Activated T-helper 1 cell treated with anti-CD3 and anti-CD28 coated beads, Interleukin-12 subunit alpha, Interleukin-12 subunit beta, Interleukin-2, Interleukin-4 antibody, amounts not matched to agents 30 ng/mL and 10 ng/mL and 1 ng/mL, durations not matched to agents 14 hours and 24 hours and 36 hours (primary cell): ENCODE measurements at places on chromosomes 2 and 18. TPM values are rescaled to one million over a fixed set of nuclear protein-coding genes. Genes with fewer than 3 reads are reported as not detected.

- DNase-seq, result no peak
- H3K4me1 ChIP-seq, result no peaks in the 10 kb centered on the region
- peaks cover 3% of the 10 kb centered on the region for H3K27me3 ChIP-seq
- H3K36me3 ChIP-seq, result no peaks in the 10 kb centered on the region
- no peak overlapping the region for H3K27ac ChIP-seq
- no peak overlapping the region for H3K4me3 ChIP-seq
Observed at GRCh38 chr2:240247868-240248720, 107.6 kb upstream of the OTOS start.

DNA sequence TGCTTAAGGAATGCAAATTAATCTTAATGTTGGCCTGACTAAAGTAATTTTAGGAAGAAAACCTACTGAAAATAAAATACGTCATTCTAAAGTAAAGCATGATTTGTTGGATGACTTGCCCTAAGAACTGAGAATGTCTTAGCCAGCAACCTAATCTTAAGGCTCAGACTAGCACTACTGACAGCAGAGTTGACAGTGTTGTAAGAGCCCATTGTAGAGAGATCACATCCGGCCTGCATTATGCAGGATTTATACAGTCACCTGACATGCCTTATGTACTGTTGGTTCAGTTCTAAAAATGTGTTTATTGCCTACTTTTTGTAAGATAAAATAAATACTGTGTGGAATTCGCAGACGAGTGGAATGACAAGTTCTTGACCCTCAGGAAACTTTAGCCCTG lies 82.3 kb downstream of the TMEM185B start:
- no peaks in the 10 kb centered on the region for H3K4me1 ChIP-seq
- H3K27ac ChIP-seq, result no peak overlapping the region

- no peak overlapping the region for H3K27ac ChIP-seq
- DNase-seq, result no peak
- H3K36me3 ChIP-seq, result no peaks in the 10 kb centered on the region
- H3K4me3 ChIP-seq, result no peak overlapping the region
- H3K27me3 ChIP-seq, result no peaks in the 10 kb centered on the region
Observed at GRCh38 chr2:6254441-6254840, 562.3 kb downstream of the SOX11 start.

DNA sequence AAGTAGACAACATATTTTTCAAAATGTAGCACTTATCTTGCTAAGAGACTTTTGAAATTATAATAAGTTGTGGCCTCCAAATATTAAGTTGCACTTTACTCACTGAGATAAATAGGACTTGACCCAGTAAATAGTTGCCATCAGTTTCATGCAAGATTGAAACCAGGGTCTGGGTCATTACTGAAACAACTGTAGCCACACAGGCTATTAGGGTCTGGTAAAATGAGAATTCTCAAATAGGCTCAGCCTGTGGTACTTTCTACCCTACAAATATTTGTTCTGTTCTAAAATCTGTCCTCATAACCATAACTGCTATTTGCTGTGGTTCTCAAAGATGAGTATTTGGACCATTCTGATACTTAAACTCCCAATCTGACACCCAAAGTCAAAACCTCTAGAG lies 115.4 kb upstream of the STK17B start:
- no peak overlapping the region for H3K4me3 ChIP-seq
- peaks cover 56% of the 10 kb centered on the region for H3K4me1 ChIP-seq
- H3K27me3 ChIP-seq, result peaks cover 2% of the 10 kb centered on the region

DNA sequence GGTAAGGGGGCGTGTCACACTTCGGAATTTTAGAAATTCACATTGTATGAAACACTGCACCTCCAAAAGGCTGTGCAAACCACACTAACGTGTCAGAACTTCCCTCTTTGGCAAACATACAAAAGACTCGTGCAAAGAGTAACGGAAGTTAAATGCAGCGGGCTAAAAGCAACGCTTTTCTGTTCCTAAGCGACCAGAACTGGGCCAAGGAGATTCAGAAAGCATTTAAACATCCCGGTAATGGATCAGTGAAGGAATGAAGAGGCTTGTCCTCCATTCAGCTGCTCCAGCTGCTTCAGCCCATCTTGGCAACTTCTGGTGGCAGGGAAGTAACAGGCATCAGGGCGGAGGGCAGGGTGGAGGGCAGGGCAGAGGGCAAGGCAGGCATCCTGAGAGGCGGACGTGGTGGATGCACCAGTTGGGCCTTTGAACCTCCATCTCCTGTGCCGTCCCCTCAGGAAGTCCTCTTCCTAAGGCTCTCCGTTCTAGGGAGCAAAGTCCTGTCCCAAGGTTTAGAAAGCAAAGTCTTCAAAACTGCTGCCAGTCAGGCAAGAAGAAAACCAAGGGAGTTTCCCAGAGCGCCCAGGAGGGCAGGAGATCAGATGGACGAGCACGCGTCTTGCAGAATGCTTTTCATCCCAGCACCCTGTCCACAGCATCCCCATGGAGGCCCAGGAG lies 230.7 kb downstream of the ZNF516 start:
- H3K4me1 ChIP-seq, result no peaks in the 10 kb centered on the region
- H3K4me3 ChIP-seq, result no peak overlapping the region
- no peaks in the 10 kb centered on the region for H3K36me3 ChIP-seq
- no peak overlapping the region for H3K27ac ChIP-seq

DNA sequence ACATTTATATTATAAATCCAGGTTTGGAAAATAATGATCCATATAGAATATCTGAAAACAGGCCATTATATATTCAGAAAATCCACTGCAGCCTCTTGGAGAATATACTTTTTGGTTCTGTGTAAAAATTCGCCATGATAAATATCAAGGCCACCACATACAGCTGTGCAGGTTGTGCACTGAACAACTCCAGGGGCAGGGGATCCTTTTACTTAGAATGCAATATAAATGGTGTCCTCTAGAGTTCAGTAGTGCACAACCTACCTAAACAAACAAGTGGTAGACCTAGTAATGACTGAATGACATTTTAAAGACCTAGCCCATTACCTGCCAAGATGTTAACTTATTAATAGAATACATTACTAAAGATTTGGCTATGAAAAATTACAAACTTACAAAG lies 22.4 kb downstream of the MOGAT1 start:
- no peak overlapping the region for H3K4me3 ChIP-seq
- no peak for DNase-seq
- no peaks in the 10 kb centered on the region for H3K36me3 ChIP-seq
- H3K27me3 ChIP-seq, result peaks cover 23% of the 10 kb centered on the region
- H3K27ac ChIP-seq, result no peak overlapping the region
- peaks cover 5% of the 10 kb centered on the region for H3K4me1 ChIP-seq

- H3K4me1 ChIP-seq, result no peaks in the 10 kb centered on the region
- no peak overlapping the region for H3K27ac ChIP-seq
- H3K27me3 ChIP-seq, result no peaks in the 10 kb centered on the region
- H3K4me3 ChIP-seq, result no peak overlapping the region
- DNase-seq, result no peak
Observed at GRCh38 chr2:163877316-163877715, 141.5 kb upstream of the FIGN start.

- no peaks in the 10 kb centered on the region for H3K36me3 ChIP-seq
- peaks cover 15% of the 10 kb centered on the region for H3K4me1 ChIP-seq
- DNase-seq, result no peak
- H3K27me3 ChIP-seq, result peaks cover 7% of the 10 kb centered on the region
Observed at GRCh38 chr18:42112657-42113420, 157.8 kb downstream of the PIK3C3 start.

DNA sequence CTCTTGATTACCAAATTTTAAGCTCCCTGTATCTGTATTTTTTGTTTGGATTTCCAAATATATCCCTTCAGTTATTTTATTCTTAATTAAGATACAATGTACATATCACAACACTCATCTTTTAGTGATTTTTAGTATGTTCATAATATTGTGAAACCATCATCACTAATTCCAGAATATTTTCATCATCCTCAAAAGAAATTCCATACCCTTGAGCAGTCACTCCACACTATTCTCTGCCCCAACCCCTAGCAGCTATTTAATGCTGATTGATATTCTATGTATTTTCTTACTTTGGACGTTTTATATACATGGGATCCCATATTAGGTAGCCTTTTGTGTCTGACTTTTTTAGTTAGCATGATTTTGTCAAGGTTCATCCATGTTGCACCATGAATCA lies 127.4 kb upstream of the SLC8A1 start:
- no peak overlapping the region for H3K4me3 ChIP-seq
- no peaks in the 10 kb centered on the region for H3K36me3 ChIP-seq
- no peak for DNase-seq
- no peak overlapping the region for H3K27ac ChIP-seq

DNA sequence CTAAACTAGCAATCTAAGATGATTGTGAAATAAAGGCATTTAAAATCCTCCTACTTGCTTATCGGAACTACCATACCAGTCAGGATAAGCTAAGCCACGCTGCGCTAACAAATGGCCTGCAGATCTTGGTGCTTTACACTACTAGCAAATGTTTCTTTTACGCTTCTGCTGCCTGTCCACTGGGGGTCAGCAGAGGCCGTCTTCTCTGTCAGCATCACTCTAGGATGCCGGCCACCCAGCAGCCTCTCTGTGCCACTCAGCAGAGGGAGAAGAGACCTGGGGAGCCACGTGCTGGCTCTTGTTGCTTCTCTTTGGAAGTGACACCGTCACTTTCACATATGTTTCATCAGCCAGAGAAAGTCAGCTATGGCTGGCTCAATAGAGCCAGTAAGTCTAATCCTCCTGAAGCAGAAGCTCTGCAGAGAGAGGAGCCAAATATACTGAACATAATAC lies 36.6 kb downstream of the COPS8 start:
- no peaks in the 10 kb centered on the region for H3K4me1 ChIP-seq
- H3K4me3 ChIP-seq, result no peak overlapping the region
- H3K27me3 ChIP-seq, result peaks cover 4% of the 10 kb centered on the region

DNA sequence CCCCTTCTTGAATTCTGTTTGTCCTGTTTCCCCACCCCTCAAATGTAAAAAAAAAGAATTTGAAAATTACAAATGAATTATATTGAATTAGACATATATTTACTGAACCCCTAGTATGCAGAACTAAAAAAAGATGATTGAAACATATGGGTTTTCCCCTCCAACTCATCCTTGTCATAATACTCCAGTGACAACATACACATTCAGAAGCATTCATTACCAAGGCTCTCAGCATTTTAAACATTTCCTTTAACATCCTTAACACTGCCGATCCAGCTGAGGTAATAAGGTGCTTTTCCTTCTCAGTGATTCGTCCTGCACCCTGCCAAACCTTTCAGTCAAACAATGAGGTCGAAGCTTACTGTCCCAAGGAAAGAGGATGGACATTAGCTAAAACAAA lies 53.1 kb upstream of the DTNB start:
- H3K4me1 ChIP-seq, result no peaks in the 10 kb centered on the region
- no peak overlapping the region for H3K4me3 ChIP-seq
- DNase-seq, result no peak
- H3K27ac ChIP-seq, result no peak overlapping the region
- H3K27me3 ChIP-seq, result peaks cover 2% of the 10 kb centered on the region
- H3K36me3 ChIP-seq, result no peaks in the 10 kb centered on the region

DNA sequence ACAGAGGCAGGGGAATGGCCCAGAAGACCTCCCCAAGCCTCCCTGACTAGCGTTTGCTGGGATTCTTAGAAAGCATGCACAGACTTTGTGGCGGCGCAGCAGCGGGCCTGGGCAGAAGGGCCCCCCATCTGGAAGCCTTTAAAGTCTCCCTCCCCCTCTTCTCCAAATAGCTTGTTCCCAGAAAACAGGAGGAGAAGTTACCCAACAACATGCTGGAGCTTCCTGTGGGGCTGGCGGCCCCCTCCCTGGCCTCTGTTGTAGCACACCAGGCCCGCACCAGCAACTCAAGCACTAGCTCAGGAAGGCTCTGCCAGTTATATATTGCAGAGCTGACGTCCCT lies 334.8 kb downstream of the DYSF start:
- no peaks in the 10 kb centered on the region for H3K36me3 ChIP-seq
- DNase-seq, result no peak
- no peaks in the 10 kb centered on the region for H3K4me1 ChIP-seq
- H3K27ac ChIP-seq, result no peak overlapping the region

GRCh38 chr2:206435742-206436141 lies 7.6 kb upstream of the ADAM23 start:
- no peak overlapping the region for H3K4me3 ChIP-seq
- no peak overlapping the region for H3K27ac ChIP-seq
- DNase-seq, result no peak
- no peaks in the 10 kb centered on the region for H3K36me3 ChIP-seq
- no peaks in the 10 kb centered on the region for H3K4me1 ChIP-seq

DNA sequence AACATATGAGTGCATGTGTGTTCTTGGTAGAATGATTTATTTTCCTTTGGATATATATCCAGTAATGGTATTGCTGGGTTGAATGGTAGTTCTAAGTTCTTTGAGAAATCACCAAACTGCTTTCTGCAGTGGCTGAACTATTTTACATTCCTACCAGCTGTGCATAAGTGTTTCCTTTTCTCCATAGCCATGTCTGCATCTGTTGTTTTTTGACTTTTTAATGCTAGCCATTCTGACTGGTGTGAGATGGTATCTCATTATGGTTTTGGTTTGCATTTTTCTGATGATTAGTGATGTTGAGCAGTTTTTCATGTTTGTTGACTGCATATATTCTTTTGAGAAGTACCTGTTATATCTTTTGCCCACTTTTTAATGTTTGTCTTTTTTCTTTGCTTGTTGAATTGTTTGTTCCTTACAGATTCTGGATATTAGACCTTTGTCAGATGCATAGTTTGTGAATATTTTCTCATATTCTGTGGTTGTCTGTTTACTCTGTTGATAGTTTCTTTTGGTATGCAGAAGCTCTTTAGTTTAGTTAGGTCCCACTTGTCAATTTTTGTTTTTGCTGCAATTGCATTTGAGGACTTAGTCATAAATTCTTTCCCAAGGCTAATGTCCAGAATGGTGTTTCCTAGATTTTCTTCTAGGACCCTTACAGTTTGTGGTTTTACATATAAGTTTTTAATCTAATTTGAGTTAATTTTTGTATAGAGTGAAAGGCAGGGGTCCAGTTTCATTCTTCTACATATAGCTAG lies 17.6 kb upstream of the KCNE4 start:
- H3K4me3 ChIP-seq, result no peak overlapping the region
- H3K4me1 ChIP-seq, result no peaks in the 10 kb centered on the region
- no peak overlapping the region for H3K27ac ChIP-seq
- no peak for DNase-seq

- H3K36me3 ChIP-seq, result peaks cover 8% of the 10 kb centered on the region
- H3K4me1 ChIP-seq, result peaks cover 31% of the 10 kb centered on the region
- no peak overlapping the region for H3K4me3 ChIP-seq
Observed at GRCh38 chr2:241728000-241728399, 6.4 kb upstream of the D2HGDH start.

NAT8 gene
- total RNA-seq, result not detected in 2 replicates

ANKRD62 gene
- total RNA-seq, result not detected in 2 replicates

MYCN gene
- not detected in 2 replicates for total RNA-seq

DPYSL5 gene
- total RNA-seq, result 0.23 TPM in 1 of 2 replicates, not detected in the other

DNAJC5G gene
- not detected in 2 replicates for total RNA-seq

EDAR gene
- 1.9 and 2.3 TPM in 2 replicates for total RNA-seq

PDCD1 gene
- 67.8 and 69.1 TPM in 2 replicates for total RNA-seq

REG3G gene
- not detected in 2 replicates for total RNA-seq

ABCG5 gene
- total RNA-seq, result not detected in 2 replicates
